ENCODE measurements at places on chromosomes 3 and 15.

GRCh38 chr3:101624857-101625256 lies 50.9 kb downstream of the PCNP start:
- no peak for DNase-seq

GRCh38 chr3:133572158-133573053 lies 1.1 kb upstream of the CDV3 start:
- DNase-seq: no peak

DNA sequence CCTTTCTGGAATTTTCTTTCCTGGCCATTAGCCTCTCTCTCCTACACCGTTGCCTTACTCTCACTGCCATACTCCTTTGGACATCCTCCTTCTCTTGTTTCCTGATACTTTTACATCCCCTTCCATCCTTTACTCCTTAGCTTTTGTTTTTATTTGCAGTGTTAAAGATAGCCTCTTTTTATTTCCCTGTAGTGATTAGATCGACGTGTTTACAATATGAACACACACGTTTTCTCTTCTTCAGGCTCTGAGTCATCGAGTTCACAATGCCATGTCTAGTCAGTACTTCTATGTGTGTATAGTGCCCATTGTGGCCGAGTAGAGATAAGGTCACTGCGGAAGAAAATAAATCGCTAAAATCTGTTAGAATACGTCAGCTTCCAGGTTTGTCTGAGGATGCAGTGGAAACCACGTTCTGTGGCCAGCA lies 208.5 kb downstream of the LPP start:
- DNase-seq: no peak

DNA sequence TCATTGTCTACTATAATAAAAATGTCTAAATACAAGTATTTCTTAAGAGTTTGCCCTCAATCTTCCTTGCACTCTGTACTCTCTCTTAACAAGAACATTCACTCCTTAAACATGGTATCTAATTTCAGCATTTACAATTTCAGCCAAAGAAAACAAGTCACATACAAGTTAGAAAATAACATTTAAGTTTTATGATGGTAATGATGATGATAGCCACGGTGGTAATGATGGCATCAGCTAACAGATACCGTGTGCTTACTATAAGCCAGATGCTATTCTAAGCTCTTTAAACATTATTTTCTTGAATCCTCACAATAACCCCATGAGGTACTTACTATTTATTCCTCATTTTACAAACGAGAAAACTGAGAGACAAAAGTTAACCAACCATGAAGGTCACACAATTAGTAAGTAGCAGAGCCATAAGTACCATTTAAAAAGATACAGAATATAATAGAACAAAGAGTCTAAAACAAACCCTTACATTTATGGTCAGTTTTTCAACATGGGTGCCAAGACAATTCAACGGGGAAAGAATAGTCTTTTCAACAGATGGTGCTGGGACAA lies 7.4 kb downstream of the SPICE1 start:
- no peak for DNase-seq

DNA sequence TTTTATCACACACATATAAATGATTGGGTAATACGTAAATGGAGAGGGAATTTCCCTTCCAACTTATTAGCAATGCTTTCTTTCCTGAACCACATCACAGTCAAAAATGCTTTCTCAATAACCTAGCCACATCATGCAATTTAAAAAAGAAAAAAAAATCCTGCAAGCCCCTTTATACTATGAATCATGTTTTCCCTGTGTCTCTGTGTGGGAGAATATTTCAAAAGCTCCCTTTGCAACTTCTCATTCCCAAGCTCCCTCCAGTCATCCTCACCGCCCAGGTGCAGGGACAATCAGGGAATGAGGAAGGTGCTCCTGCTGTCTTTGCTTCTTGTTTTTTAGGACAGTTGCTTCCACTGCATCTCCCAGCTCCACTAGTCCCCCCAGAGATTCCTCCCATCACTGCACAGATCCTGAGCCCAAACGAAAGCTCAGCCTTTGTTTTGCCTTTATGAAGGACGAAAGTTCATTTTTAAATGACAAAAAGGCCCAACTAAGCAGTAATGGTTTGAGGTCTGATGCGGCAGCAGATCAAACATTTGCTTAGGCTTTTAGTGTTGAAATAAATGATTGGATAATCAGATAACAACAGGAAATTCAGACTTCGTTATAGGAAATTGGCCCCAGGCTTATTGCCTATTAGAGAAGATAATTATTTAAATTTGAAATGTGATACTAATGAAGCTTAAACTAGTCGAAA lies 47.8 kb upstream of the ADGRG7 start:
- DNase-seq: no peak

DNA sequence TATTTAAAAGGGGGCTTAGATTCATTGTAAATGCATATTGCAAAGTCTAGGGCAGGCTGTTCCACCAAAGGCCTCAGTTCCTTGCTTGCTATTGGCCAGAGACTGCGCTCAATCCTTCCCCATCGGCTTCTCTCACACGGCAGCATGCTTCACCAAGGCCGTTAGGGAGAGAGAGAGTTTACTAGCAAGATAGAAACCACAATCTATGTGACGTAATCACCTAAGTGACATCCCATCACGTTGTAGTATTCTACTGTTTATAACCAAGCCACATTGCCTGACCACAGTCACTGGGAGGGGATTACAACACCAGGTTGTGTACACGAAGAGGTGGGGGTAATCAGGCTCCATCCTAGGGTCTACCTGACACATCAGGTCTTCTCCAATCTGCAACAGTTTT lies 16.0 kb upstream of the NPAP1 start:
- DNase-seq: no peak

DNA sequence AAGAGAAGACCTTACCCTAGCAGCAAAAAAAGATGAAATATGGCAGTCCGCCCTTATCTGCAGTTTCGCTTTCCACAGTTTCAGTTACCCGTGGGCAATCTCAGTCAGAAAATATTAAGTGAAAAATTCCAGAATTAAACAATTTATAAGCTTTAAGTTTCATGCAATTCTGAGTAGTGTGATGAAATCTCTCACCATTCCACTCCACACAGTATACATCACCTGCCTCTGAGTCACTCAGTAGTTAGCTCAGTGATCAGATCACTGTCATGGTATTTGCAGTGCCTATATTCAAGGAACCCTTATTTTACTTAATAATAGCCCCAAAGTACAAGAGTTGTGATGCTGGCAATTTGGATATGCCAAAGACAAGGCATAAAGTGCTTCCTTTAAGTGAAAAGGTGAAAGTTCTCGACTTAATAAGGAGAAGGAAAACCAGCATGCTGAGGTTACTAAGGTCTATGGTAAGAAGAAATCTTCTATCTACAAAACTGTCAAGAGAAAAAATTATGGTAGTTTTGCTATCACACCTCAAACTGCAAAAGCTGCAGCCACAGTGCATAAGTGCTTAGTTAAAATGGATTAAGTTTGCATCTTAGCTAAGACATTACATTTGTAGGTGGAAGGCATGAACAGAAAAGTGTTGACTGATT lies 48.1 kb downstream of the HSPBAP1 start:
- no peak for DNase-seq

DNA sequence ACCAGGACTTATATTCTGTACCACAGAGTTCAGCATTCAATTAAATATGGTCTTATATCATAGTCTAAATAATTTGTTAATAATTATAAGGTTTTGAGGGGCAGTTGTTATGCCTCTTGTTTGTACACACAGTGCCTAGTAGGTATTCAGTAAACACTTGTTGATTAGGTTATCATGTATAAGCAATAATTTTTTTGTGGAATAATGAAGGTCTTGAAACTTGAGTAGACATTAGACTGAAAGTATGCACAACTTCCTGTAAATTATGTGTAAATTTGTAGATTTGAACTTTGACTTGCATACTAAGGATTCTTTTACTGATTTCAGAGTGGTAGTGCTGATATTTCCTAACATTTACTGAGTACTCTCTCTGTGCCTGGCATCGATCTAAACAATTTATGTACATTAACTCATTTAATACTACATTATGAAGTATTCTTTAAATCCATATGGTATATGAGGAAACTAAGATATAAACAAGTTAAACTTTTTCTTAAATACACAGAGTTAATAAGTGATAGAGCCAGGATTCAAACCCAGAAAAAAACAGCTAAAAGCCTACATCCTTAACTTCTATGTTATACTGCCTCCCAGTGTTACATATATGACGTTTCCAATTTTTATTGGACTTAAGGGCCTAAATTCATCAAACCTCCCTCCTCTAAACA lies 65.1 kb downstream of the GLCE start:
- DNase-seq: no peak

- no peak for DNase-seq
Measured at GRCh38 chr3:11651900-11652299, 8.2 kb upstream of the VGLL4 start.

- DNase-seq: no peak
Measured at GRCh38 chr3:142009029-142009428, 132.6 kb downstream of the ATP1B3 start.
